Peyer's patch (tissue), 4 donors: ENCODE measurements at places on chromosomes 4 and X. TPM values are rescaled to one million over a fixed set of nuclear protein-coding genes. Genes with fewer than 3 reads are reported as not detected.

DNA sequence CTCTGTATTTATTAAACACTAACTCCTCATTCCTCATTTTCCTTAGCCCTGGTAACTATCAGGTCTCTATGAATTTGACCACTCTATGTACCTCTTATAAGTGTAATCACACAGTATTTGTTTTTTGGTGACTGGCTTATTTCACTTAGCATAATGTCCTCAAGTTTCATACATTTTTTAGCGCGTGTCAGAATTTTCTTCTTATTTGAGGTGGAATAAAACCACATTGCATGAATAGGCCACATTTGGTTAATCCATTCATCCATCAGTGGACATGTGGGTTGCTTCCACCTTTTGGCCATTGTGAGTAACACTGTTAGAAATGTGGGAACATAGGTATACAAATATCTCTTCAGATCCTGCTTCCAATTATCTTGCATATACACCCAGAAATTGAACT lies 341.2 kb upstream of the BOD1L1 start:
- no peak for DNase-seq

- no peak for DNase-seq
Observed at GRCh38 chrX:15882704-15883539, 28.3 kb upstream of the AP1S2 start.

GRCh38 chr4:147929746-147930145 lies 197.9 kb downstream of the ARHGAP10 start:
- DNase-seq, result no peak

- DNase-seq, result no peak
Observed at GRCh38 chrX:145524931-145525330, 277.6 kb downstream of the SPANXN1 start.

- no peak for DNase-seq
Observed at GRCh38 chr4:91958596-91958995, 345.2 kb upstream of the GRID2 start.

DNA sequence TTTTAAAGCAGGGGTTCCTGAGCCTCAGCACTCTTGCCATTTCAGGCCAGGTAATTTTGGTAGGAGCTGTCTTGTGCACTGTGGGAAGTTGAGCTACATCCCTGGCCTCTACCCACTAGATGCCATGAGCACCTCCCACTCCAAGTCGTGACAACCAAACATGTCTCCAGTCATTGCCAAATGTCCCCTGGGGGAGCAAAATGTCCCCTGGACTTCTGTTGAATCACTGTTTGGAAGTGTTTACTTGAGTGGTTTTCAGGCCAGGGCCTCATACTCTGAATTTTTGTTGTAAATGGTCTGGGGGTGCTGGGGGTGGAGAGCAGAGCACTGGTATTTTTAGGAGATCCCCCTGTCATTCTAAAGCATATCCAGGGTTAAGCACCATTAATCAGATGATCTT lies 3.2 kb downstream of the PDK3 start:
- DNase-seq, result no peak

DNA sequence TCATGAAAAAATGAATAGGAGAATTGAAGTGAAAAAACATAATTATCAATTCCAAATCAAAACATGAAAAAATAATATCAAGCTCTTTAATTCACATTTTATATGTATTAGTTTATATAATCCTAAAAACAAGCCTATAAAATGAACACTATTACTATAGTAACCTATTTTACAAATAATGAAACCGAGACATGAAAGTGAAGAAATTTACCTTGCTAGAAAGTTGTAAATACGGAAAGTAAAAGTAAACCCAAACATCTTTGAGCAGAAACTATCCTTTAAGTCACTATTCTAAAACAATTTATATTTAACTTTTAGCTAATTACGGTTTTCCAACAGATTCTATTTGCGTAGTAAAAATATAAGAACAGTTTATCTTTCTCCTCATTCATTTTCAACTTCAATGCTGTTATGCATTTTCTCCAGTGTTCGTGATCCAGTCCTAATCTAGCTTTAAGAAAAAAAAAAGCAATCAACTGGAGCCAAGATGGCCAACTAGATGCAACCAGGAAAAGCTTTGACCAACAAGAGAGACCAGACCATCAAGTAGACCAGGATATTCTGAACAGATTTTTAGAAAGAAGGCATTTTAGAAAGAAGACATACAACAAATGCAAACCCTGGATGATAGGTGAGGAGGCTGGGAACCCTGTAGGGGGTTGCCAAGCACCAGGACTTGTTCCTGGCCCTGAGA lies 67.0 kb downstream of the DDX53 start:
- DNase-seq, result no peak

GRCh38 chr4:140472156-140472555 lies 25.9 kb downstream of the MGAT4D start:
- no peak for DNase-seq

MAGEA9B gene
- not detected for total RNA-seq

AVPR2 gene
- total RNA-seq, result 5.0 TPM

HSFX2 gene
- total RNA-seq, result not detected

MAGEA11 gene
- total RNA-seq, result not detected
